ENCODE measurements at places on chromosomes 1 and 21.

DNA sequence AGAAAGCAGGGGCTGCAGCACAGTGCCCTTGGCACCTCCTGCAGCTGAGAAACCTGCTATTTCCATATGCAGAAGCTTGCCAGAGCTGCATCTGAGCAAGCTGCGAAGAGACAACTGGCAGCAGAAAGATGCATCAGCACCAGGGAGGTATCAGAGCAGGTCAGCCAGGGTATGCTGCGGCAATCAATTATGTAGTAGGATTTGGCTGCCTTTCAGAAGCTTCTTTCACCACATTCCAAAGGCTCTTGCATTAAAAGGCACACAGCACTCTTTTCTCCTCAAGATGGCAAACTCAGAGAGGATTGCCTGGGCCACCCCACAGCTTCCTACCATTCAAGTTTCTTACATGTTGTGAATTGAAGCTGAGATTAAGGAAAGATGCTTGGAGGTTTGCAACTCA is 47.6 kb upstream of the RAP1A start:
- DNase-seq = no peak

- no peak for DNase-seq
Observed at GRCh38 chr1:204885288-204885711, 14.6 kb downstream of the NFASC start.

GRCh38 chr1:90475631-90476030 is 241.5 kb downstream of the BARHL2 start:
- no peak for DNase-seq

DNA sequence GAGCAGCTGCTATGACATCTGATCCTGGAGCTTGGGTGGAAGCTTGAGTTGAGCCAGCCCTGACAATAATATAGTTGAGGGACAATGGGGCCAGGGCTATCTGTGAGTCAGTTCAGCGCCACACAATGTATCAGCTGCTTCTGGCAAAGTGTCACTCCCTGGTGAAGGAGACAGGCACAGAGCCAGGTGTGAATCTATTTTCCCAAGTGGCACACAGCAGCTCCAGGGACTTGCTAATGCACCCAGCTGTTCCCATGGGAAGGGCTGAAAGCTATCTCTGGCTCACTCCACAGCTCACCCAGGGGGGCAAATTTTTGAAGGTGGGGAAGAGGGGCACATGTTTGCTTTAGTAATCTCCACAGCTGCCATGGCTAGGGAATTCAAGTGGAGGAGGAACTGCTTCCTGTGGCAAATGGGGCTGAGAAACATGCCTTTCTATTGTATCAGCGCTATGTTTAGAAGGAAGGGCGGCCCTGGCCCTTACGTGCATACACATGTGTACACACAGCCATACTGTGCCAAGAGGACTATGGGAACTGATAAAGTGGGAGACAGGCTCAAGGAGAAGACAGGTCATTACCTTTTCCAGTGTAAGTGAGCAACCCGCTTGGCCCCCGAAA is 2.2 kb downstream of the CYB5R1 start:
- DNase-seq = peak; percentile 97

DNA sequence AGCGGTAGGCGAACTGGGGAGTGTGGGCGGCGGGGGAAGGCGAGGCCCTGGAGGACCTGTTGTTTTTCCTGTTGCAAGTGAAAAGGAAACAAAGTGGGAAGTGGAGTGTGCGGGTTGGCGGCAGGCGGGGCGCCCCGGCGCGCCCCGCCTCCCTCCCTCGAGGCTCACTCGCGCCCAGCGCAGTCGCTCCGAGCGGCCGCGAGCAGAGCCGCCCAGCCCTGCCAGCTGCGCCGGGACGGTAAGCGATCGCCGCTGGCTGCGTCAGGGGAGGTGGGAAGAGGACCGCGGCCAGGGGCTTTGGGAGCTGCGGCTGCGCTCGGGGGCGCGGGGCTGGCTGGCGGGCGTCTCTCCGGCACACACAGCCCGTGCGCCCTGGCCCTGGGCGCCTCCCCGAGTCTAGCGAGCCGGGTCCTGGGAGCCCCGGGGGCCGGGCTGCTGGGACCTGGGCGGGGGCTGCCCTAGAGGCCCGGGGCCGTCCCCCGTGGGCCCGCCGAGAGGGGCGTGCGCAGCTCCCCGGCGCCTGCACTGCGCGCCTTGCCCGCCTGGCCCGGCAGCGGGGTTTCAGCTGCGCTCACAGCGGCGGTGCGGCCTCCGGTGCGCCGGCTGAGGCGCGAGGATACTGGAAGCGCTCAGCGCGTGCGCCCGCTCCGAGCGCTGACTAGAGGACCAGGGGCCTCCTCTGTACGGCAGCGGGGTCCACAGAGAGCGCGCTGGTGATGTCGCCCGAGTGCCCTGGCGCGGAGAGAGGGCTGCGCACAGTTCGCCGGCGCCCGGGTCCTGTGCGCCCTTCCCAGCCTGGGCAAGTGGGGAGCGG is at the start of gene PIK3CD:
TSS of gene PIK3CD (plus strand) at position 167 of the 814 bp plus-strand sequence. CDS start 58,725 bp downstream, outside the sequence.
- no peak for DNase-seq

GRCh38 chr1:225998560-225999226 is 450 bp downstream of the SDE2 start:
- DNase-seq = no peak

GRCh38 chr1:164895026-164895912 is 336.3 kb downstream of the PBX1 start:
- DNase-seq = no peak

GRCh38 chr1:15943328-15943991 is 32.4 kb downstream of the ZBTB17 start:
- no peak for DNase-seq

DNA sequence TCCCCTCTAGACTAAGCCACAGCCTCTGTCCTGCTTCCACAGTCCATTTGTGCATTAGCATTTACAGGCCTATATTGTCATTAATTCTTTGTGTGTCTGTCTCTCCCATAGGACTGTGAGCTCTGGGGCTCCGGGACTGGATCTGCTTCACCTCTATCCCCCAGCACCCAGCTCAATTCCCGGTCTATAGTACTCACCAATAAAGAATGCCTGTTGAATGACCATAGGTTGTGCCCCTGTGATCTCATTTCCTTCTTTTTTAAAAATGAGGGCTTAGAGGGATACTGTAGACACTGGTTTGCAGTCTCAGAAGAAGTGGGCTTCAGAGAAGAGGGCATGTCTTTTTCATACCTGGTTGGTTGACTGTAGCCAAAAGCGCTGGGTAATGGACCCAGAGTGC is 8.8 kb upstream of the POU3F1 start:
- DNase-seq = no peak

DNA sequence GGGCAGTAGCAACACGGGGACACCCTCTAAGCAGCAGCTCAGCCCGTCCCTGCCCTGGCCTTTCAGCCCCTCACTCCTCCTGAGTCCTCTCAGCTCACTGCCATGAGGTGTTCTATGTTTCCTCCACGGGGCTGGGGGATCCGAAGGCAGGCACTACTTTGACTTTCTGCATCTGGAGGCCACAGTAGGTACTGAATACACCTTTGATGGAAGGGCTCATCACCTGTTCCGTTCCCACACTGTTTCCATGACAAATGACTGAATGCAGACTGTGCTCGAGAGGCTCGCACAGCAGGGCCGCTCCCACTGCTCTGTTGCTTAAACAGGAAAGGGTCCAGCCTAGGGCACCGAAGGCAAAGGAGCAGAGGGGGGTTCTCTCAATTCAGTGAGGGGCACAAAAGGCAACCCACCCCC is 77.6 kb upstream of the DNAH14 start:
- no peak for DNase-seq

DNA sequence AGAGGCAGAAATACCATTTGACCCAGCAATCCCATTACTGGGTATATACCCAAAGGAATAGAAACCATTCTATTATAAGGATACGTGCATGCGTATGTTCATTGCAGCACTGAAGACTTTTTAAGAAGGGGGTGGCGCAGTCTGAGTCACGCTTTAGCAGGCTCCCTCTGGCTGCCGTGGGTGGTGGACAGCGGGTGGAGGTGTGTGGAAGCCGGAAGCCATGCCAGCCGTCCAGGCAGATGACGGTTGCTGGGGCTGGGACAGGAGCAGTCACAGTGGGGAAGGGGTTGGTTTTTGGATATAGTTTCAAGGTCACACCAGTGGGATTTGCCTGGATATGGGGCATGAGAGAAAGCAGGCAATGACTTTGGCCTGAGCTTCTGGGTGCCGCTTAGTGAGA is 270.5 kb downstream of the GRIK3 start:
- no peak for DNase-seq

GRCh38 chr1:84298684-84299535 is 2.6 kb upstream of the SAMD13 start:
- no peak for DNase-seq

- no peak for DNase-seq
Observed at GRCh38 chr21:43937891-43938309, 72.9 kb downstream of the AGPAT3 start.

GRCh38 chr1:10888791-10889649 is 92.6 kb upstream of the CASZ1 start:
- DNase-seq = no peak

GRCh38 chr1:33852711-33853110 is 11.2 kb upstream of the HMGB4 start:
- no peak for DNase-seq

- DNase-seq = peak; percentile 68
Observed at GRCh38 chr1:37556712-37557196, at the start of gene DNALI1. Gene DNALI1 (plus strand): TSS chr1:37556940. CDS start chr1:37556995, 55 bp downstream.

DNA sequence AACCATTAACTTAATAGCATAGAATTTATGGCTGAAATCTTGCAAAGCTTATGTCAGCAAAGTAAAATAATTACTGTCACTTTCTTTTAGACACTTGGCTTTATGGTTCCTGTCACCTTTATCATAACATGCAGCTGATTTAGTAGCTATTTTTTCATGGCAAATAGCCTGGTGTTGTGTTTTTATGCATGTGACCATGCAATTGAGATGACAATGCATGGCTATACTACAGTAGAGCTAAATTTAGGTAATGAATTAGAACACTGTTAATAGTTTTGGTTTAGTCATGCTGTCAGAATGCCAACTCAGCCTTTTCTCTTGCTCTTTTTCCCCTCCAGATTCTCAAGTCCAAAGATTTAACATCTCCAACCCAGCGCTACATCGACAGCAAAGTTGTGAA is 88.6 kb downstream of the TGFB2 start:
- no peak for DNase-seq

DNA sequence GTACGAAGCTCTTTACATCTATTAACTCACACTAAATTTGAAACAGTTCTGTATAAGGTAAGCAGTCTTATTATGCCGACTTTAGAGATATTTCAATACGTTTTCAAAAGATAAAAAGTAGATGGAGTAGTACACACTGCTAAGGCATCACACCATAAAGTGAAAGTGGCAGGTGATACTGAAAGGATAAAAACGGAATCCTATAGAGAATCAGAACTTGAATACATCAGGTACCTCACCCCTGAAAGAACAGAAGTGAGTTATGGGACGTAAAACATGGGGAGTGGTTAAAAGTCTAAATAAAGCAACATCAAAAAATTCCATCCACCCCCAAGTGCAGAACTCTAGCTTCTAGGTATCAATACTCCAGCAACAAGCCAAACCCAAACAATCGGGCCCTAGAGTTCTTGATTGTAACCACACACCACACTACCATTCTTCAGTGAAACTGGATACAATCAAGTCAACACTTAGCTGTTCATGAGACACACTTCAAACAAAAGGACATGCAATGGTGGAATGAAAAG is 142.6 kb downstream of the SMYD3 start:
- DNase-seq = no peak

DNA sequence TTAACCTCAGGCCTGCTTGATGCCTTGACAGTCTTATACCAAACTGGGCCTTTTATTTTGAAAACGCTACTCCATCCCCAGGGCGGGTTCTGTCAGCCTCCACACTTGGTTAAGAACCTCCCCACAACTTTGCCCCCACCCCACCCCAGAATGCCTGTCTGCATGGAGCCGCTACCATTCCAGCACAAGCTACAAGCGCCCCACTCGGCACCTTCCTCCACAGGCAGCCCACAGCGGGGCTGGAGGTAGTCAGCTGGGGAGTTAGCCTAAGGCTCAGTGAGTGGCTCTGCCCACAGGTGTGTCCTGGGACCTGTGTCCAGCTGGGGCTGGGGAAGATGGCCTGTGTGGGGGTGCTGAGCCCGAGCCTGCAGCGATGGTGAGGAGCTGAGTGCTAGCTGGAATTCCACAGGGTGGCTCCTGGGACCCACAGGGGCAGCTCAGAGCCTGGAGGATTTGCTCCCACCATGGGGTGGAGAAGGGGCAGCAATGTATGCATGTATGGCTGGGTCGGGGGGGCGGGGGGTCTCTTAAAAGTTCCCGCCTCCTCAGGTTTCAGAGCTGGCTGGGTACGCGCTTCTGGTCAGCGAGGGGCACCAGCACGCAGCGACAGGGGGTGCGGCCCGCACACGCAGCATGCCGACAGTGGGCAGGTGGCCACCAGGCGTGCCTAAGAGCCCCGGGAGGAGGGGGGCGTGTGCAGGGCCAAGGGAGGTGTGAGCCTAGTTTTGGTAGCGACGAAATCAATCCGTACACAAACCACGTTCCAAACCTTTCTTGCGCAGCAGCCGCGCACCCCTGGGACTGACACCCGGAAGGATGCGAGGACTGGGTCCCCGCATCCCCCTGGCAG is 917 bp downstream of the ETNK2 start:
- DNase-seq = no peak

- no peak for DNase-seq
Observed at GRCh38 chr1:61156576-61157467, 74.5 kb downstream of the NFIA start.

- DNase-seq = no peak
Observed at GRCh38 chr1:202697038-202697437, 13.2 kb downstream of the SYT2 start.

GRCh38 chr1:84283381-84283780 is 18.1 kb upstream of the SAMD13 start:
- DNase-seq = no peak

DNA sequence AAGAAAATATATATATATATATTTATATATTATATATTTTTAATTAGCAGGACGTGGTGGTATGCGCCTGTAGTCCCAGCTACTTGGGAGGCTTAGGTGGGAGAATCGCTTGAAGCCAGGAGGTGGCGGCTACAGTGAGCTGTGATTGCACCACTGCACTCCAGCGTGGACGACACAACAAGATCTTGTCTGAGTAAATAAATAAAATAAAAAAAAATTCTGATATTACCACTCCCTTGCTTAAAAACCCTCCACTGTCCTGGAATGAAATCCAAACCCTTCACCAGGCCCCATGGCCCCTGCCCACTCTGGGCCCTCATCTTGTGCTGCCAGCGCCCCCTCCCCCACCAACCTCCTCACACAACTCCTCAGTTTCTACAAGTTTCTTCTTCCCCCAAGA is 1.7 kb upstream of the ECE1 start:
- DNase-seq = no peak

DNA sequence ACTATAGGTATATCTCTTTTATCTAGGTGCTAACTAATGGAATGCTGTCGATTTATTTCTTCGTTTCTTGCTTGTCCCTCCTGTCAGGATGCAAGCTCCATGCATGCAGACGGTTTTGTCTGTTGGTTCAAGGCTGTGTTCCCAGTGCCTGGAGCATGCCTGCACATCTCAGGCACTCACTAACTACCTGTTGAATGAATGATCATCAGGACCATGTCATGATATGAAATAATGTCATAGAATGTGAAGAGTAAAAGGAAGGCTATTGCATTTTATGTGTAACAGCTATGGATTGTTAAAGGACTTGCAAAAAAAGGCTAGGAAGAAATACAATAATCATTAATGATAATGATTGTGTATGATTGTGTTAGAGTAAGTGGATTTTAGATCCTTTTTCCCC is 4.2 kb downstream of the GPR25 start:
- DNase-seq = no peak

- no peak for DNase-seq
Observed at GRCh38 chr1:167492481-167492910, 25.8 kb downstream of the CD247 start.

All from NCI-H2081 treated with DMSO at 0.1 percent for 48 hours (cell line).